ENCODE measurements at places on chromosomes 16 and 17. TPM values are rescaled to one million over a fixed set of nuclear protein-coding genes. Genes with fewer than 3 reads are reported as not detected.

Gene SNAI3
- 1.6 TPM for total RNA-seq

Gene COPZ2
- 43.5 TPM for total RNA-seq

Gene GDPD1
- 1.3 TPM for total RNA-seq

Gene HS3ST2
- total RNA-seq, result 1.6 TPM

Gene TPSD1
- not detected for total RNA-seq

DNA sequence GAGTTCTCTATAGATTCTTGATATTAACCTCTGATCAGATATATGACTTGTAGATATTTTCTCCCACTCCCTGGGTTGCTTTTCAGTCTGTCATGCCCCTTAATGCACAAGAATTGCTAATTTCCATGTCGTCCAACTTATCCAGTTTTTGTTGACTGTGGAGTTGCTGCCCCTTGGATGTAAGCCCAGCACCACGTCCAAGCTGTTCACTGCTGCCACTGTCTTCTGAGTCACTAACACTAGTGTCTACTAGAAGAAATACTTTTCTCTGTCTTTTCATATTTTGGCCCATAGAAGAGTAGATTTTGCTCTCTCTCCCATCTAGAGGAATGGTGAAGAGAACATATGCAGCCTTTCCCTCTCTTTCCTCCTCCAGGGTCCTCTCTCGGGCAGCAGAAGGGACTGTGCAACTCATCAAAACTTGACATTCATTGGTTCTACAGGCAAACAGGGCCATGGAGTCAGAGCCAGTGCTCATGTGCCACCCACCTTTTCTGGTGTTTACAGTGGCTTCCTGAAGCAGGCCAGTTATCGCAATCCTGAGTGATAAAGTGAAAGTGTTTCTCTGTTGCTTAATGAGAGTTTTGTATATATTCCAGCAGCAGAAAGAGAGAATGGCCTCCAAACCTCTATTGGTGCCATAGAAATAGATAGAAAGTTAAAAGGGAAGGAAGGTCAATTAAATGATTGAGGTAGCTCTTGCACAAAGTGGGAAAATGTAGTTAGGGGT lies 22.6 kb upstream of the PMP22 start:
- DNase-seq, result no peak

DNA sequence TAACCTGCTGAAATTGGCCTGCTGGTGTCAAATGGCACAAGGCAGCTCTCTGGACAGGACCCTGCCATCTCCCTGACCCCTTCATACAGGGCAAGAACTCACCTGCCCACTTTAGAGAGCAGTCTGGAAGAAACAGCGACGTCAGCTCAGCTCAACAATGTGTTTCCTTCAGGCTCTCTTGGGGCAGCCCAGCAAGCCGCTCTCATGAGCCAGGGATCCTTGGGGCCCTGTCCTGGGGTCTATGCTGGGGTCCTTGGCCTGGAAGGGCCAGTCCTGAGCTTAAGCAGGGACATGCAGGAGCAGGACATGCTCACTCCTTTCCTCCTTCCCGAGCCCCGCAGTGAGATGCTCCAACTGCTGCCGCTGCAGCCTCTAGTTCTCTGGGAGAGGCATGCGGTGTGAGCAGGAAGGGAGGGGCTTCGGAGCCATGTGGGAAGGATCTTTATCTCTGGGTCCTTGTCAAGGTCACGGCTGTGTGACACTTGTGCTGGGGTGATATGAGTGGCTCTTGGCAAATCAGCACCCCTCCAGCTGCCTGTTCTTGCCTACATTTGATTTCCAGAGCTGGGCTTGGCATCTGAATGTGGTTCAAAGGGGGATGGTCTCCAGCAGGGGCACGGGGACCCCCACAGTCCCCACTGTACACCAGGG lies 3.4 kb downstream of the C1QTNF1 start:
- DNase-seq, result no peak
